ENCODE measurements at places on chromosomes 7 and 10. TPM values are rescaled to one million over a fixed set of nuclear protein-coding genes. Genes with fewer than 3 reads are reported as not detected.
A peak's percentile ranks its signal among the peaks of the same experiment; 100 is the strongest.

- no peak for DNase-seq
Measured at GRCh38 chr10:70292004-70292403, 8.2 kb upstream of the NPFFR1 start.

GRCh38 chr10:6840201-6840691 lies 260.2 kb upstream of the PRKCQ start:
- DNase-seq, result no peak

Gene GPR22
- not detected for total RNA-seq

Gene AKR1C8
- total RNA-seq, result not detected

DNA sequence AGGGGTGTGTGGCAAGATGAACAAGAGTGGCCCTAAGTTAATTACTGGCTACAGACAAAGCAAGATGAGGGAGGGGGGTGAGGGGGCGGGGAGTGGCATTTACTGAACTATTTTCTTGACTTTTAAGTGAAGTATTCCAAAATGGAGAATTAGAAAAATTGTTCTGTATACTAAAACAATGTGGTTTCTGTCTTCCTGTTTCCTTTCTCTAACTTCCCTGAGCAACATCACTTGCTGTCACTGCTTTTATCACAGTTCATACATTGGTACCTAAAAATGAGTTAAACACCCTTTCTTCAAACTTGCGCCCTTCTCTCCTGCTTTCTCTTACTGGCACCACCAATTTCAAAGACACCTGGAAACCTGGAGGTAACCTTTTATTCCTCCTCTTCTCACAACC lies 21.6 kb downstream of the PDZD8 start:
- DNase-seq, result no peak

Gene CARD11
- 87.6 TPM for total RNA-seq

Gene SPDYE11
- not detected for total RNA-seq

DNA sequence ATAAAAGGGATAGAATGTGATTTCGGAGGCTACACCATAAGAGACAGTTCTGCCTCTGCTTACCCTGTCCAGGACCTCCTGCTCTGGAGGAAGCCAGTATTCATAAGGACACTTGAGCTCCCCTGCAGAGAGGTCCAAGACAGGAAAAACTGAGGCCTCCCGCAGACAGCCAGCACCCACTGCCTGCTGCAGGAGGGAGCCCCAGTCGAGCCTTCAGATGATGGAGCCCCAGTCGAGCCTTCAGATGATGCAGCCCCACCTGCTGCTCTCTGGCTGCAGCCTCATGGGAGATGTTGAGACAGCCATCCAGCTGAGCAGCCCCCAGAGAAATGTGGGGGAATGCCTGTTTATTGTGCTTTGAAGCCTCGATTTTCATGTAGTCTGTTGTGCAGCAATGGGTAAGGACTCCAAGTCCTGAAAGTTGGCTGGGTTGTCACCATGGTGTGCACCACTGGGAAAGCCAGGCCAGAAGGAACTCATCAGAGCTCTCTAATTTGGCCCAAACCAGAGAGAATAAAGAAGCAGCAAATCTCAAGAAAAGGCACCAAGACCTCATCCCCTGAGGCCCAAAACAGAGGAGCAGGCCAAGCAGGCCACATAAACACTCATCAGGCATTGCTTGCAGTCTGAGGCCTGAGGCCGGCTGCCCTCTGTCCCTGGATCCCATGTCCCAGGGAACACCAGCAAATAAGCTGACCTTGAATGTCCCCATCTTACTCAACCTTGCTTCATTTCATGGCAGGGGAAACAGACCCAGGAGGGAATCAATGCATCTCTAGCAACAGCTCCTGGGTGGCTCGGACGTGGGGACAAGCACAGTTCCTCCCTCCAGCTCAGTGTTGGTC lies 30.9 kb downstream of the CALML5 start:
- DNase-seq, result no peak

GRCh38 chr10:615583-616152 lies 73.8 kb downstream of the DIP2C start:
- DNase-seq, result no peak

DNA sequence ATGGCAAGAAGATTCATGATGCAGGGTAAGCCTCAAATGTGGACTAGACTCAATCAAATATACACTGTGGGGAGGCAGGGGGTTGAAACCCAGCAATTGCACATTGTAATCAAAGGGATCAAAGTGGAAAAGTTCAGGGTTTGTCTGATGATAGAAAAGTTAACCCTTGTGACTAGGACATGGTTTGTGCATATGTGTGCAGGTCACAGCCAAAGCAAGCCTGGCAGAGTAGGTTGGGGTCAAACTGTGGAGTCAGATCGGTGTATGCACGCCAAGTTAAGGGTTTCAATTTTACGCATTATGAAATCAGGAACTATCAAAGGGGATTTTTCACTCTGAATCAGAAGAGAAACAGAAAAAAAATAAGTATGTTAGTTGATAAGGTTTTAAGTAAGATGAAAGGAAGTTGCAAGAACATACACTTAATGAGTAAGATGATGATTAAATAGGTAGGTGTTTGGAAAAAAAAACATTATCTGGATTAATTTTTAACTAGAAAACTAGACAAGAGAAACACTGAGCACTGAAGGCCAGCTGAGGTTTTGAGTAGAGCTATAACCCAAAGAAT lies 188.3 kb downstream of the DGKB start:
- no peak for DNase-seq

GRCh38 chr7:139557857-139558581 lies 34.5 kb downstream of the CLEC2L start:
- no peak for DNase-seq

Gene GRM8
- not detected for total RNA-seq

DNA sequence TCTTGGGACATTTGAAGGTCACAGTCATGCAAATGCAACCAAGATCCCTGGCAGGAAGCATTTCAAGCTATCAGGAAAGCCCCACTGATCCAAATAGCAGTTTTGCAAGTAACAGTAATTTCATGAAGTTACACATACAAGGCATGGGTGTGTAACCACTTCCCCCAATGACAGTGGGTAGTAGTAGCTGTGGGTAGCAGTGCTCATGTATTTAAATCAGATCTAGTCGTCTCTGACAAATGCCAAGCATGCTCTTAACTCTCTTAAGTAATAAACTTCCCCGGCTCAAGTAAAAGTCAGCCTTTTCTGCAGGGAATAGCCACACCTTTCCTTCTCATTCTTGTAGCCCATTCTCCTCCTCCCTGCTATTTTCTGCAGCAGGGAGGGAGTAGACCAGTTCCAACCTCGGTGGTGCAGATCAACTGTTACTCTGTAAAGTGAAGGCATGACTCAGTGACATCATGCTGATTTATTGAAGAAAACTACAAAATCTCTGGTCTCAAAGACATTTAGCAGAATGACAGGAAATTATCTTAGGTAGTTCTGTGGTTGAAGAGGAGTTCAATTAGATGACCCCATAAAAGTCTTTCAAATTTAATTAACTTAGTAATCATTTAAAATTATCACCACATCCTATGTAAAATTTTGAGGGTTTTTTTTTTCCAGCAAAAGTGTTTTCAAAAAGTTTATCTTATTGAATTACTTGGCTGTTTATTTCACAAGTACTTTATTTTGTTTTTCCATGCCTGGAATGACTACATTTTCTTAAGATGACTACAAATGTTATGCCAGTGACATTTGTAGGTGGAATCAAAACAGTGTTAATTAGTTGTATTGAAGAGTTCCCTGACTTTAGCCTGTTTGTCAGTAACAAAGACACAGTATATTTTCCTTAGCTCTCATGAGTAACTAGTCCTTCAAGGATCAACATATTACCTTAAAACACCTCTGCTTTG lies 568.3 kb downstream of the INHBA start:
- no peak for DNase-seq

DNA sequence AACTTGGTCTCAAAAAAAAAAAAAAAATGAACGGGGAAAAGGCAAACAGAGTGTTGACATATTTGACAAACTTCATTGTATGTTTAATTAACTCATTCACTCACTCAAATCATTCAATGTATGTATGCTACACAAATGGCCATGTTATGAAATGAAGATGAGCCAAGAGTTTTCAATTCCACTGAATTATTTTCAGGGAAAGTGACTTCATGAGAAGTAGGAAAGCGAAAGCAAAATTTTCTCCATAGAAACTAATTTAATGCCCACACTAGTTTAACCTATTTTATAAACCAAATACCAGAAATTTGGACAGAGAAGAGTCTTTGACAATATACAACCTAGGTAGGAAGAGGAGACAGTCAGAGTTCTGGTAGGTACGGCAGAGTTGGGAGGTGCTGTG lies 119.5 kb downstream of the HIPK2 start:
- DNase-seq, result no peak

DNA sequence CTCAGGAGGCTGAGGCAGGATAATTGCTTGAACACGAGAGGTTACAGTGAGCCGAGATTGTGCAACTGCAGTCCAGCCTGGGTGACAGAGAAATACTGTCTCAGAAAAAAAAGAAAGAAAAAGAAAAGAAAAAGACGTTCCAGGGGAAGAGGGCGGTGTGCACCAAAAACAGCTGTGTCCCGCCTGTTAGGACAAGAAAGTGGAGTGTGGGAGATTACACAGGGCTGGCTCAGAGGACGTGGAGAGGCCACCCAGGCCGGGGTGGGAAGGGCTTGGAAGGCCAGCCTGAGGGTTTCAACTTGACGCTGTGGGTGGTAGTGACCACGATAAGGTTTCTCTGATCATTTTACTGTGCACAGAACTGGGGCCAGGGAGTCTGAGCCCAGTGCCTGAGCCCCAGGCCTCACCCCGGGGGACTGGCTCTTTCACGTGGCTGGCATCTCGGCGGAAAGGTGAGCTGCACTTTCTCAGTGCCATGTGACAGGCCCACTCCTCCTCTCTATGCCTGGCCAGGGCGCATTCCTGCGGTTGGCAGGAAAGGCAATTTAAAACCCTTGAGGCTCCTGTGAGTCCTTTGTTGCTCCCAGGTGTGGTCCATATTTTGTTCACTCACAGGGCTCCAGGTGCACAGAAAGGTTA lies 13.9 kb downstream of the RHBDD2 start:
- no peak for DNase-seq

GRCh38 chr10:124020981-124021815 lies 72.2 kb downstream of the CHST15 start:
- DNase-seq, result no peak

DNA sequence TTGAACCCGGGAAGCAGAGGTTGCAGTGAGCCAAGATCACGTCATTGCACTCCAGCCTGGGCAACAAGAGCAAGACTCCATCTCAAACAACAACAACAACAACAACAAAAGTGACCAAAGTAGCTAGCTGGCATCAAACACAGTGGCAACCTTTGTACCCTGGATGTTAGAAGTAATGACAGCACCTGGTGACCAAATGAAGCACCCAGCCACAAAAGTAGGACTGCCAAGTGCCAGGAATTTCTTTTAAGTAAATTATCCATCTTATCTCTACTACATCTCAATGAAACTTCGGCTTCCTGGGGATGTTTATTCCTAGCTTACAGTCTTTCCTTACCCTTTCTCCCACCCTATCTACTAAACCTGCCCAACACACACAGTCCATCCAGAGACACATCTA lies 18.8 kb downstream of the SRPK2 start:
- DNase-seq, result no peak

DNA sequence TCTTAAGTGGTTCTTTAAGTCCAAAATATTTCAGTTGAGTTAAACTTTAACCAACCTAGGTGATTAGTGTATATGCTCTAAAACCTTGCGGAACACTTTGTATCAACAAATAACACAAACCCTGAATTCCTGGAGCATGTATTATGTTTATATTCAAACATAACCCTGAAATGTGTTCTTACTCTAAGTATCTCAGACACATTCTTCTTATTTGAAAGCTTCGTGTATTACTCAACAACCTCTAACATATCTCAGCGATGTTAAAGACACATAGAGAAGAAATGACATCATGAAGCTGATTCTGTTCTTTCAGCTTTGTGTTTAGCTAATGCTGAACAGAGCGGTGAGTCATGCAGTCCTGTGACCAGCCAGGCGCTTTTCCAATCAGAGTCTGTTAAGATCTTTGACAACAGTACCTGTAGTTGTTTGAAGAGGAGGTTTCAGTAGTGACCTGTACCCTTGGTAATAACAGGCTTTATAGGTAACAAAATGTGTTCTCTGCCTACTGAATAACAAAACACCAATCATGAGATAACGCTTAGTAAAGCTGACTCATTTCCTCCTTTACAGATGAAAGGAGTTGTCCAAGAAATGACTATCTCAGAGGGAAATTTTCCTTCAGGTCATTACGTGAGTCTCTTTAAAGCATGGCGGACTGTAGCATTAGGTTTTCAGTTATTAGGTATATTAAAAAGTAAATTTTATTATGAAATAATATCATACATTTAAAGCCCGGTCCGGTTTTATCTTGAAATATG lies 67.3 kb upstream of the KLF6 start:
- peak; percentile 56 for DNase-seq

DNA sequence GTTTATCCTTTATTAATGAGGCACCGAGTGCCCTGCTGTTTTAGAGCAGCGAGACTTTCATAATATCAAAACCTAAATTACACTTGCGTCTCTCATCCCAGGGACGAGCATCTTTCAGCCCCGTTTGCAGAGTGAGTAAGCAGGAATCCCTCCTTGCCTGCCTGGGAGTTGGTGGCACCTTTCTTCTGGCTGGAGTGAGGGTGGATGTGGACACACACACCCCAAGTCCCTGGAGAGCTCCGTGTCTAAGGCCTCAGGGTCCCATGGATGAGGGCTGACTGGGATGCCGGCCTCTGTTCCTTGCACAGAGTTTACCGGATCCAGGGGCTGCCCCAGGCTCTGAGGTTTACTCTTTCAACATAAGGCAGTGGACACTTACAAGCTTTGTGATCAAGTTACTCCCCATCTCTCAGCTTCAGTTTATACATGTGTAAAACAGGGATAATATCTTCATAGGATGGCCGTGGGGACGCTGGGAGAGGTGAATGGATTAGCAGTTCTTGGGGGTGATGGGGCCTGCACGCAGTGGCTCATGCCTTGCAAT lies 24.5 kb downstream of the POLL start:
- no peak for DNase-seq

DNA sequence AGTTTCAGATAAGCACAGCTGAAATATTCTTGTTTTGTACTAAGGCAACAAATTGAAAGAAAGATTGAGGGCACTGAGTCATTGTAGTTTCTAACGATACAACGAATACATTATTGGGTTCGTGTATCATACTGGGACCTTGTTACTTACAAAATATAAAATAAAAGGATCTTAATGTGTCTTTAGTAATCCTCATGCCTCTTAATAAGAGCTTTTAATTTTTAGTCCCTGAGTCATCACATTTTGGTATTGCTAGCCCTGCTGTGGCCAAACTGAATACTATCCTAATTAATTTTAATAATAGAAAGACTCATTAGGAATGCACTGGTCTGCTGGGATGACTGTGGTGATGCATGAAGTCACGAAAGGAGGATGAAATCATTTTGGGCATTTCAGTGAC lies 309.7 kb downstream of the EXOC4 start:
- no peak for DNase-seq

DNA sequence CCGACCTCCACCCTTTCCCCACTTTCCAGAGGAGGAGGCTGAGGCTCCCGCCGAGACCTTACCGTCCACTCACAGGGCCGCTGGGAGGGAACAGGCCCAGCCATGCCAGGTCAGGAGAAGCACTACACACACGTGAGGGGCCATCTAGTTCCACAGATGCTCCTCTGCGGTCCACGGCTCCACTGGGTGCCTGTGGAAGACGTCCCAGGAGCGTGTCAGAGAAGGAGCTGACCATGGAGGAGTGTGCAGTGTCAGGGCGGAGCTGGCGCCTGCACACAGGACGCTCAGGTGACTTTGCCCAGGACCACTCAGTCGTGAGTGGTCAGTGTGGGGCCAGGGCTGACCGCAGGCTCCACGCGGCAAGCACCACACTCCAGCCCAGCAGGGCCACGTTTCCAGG lies 8.0 kb upstream of the SHH start:
- no peak for DNase-seq

Gene CFTR
- 0.10 TPM for total RNA-seq

Measured in activated T-cell treated with anti-CD3 and anti-CD28 coated beads, Interleukin-2, amount 50 U/mL, for 4 hours (primary cell).